ENCODE measurements at places on chromosomes 7 and 10. TPM values are rescaled to one million over a fixed set of nuclear protein-coding genes. Genes with fewer than 3 reads are reported as not detected.

Gene ZMIZ1
- 12.5 TPM for polyA plus RNA-seq

Gene CUEDC2
- polyA plus RNA-seq: 82.3 TPM

- H3K27me3 ChIP-seq: no peaks in the 10 kb centered on the region
- DNase-seq: no peak
- H3K36me3 ChIP-seq: no peaks in the 10 kb centered on the region
- H3K27ac ChIP-seq: no peak overlapping the region
Observed at GRCh38 chr10:26085549-26085948, 131.0 kb upstream of the GAD2 start.

- H3K4me1 ChIP-seq: no peaks in the 10 kb centered on the region
- no peaks in the 10 kb centered on the region for H3K36me3 ChIP-seq
- H3K27me3 ChIP-seq: no peaks in the 10 kb centered on the region
Observed at GRCh38 chr10:88672041-88672440, 7.8 kb downstream of the LIPF start.

- no peak for DNase-seq
- H3K27ac ChIP-seq: no peak overlapping the region
- H3K4me3 ChIP-seq: no peak overlapping the region
Observed at GRCh38 chr10:73877533-73878160, 3.3 kb upstream of the CAMK2G start.

DNA sequence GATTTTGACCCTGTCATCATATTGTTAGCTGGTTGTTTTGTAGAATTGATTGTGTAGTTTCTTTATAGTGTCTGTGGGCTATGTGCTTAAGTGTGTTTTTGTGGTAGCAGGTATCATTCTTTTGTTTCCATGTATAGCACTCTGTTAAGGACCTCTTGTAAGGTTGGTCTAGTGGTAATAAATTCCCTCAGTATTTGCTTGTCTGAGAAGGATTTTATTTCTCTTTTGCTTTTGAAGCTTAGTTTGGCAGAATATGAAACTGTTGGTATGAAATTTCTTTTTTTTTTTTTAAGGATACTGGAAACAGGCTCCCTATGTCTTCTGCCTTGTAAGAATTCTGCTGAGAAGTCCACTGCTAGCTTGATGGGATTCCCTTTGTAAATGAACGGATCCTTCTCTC lies 1073.4 kb downstream of the LRMDA start:
- H3K27me3 ChIP-seq: no peaks in the 10 kb centered on the region
- no peak overlapping the region for H3K27ac ChIP-seq
- DNase-seq: no peak
- H3K4me3 ChIP-seq: no peak overlapping the region

- H3K4me1 ChIP-seq: peaks cover 9% of the 10 kb centered on the region
- no peak for DNase-seq
- H3K4me3 ChIP-seq: no peak overlapping the region
- no peak overlapping the region for H3K27ac ChIP-seq
Observed at GRCh38 chr7:2553108-2553507, 2.2 kb downstream of the BRAT1 start.

DNA sequence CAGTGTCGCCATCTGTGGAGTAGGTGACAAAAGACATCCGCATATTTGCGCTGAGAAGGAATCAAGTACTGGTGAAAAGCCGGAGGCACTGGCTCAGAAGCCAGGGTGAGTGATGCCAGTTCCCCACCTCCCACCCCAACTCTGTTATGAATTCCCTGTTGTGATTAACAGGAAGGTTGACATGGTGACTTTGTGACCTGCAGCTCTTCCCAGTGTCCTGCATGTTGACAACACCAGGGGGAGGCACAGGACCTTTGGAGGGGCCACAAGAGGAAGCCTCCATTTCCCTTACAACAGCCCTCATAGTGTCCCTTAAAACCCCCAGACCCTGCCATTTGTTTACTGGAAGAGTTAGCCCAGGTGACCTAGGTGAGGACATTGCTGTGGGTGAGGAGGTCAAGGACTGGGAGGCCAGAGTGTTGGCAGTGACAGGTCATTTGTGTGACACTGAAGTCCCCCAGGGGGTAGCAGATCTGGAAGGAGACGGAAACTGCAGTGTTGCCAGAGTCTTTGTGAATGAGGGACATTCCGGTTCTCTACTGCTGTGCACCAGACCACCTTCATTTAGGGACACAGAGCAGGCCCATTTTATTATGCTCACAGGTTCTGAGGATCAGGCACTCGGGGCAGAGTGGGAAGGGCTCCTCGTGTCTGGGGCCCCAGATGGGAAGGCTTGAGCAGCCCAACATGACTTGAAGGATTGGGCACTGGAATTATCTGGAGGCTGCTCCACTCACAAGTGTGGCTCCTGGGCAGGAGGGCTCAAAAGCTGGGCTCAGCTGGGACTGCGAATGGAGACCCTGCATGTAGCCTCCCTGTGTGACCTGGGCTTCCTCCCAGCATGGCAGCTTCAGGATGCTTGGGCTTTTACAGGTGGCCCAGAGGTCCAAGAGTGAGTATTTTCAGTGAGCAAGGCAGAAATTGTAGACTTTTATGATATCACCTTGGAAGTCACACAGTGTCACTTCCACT lies 13.0 kb upstream of the ANTXRL start:
- H3K4me3 ChIP-seq: no peak overlapping the region
- DNase-seq: no peak
- no peaks in the 10 kb centered on the region for H3K36me3 ChIP-seq
- H3K27ac ChIP-seq: no peak overlapping the region
- peaks cover 2% of the 10 kb centered on the region for H3K27me3 ChIP-seq

GRCh38 chr10:126336801-126337200 lies 51.5 kb downstream of the ADAM12 start:
- H3K27ac ChIP-seq: no peak overlapping the region
- no peak overlapping the region for H3K4me3 ChIP-seq
- DNase-seq: no peak
- no peaks in the 10 kb centered on the region for H3K4me1 ChIP-seq
